NCI-H526 treated with DMSO at 0.1 percent for 48 hours (cell line): ENCODE measurements at places on chromosomes 16 and 17.

DNA sequence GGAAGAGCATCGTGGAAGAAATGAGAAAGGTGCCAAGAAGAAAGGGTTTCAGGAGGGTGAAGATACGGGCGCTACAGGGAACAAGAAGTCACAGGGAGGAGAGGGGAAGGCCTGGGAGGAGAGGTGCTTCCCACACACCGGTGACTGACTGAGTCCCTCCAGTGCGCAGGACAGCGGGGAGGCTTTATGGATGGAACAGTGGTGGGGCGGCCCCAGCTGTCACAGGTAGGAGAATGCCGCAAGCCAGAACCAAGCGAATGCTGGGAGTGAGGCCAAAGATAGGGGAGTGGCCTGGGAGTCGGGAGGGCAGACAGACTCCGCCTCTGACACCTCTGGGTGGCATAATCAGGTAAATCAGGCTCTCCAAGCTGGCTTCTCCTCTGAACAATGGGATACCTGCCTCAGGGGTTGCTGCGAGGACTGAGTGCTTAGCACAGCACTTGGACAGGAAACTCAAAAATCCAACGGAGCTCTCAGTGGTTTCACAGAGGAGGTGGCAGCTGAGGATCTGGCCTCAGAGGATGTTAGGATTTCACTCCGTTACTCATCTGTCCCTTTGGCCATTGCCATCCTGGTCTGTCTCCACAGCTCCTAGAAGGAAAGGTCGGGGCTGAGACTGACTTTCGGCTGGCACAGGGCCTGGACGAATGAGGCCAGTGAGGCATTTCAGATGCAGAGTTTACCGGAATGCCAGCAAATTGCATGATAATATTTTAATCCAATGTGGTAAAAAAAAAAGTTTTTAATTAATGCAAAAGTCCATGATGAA is 717 bp upstream of the CNP start:
- peak; percentile 85 for DNase-seq

GRCh38 chr17:13597723-13598347 is 3.9 kb downstream of the HS3ST3A1 start:
- no peak for DNase-seq

- DNase-seq: no peak
Measured at GRCh38 chr16:83118365-83118764, 491.6 kb downstream of the CDH13 start.

DNA sequence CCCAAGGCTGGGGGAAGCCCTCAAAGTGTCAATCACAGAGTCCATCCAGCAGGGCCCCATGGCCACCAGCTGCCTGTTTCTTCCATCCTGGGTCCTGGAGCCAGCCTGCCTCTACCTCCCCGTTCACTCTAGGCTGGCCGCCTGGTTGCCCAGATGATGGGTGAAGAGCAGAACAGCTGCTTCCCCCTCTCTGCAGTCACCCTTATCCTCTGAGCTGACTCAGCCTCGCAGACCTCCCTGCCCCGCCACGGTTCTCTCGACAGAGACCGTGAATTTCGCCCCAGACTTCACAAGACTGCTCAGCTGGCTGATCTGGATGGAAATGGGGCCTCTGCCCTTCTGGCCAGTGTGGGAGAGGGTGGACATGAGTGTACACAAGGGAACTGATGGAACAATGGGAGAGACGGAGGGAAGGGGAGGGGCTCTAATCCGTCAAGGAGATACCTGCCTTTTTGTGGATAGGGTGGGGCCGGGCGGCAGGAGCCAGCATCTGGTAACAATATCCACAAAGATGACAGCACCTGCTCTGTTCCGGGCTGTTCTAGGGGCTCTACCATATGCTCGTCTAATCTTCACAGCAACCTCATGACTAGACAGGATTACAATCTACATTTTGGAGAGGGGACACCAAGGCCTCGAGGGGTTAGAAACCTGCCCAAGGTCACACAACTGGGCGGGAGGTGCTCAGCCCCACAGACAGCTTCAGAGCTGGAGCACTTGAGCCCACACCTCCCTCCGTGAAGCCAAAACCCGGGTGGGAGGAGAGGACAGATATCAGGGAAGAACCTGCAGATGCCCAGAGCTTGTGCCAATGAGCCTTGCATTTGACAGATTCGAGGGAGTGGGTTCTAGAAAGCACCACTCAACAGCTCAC is 136.0 kb downstream of the SDK2 start:
- no peak for DNase-seq

- no peak for DNase-seq
Measured at GRCh38 chr16:19822533-19822932, 62.1 kb downstream of the GPRC5B start.

DNA sequence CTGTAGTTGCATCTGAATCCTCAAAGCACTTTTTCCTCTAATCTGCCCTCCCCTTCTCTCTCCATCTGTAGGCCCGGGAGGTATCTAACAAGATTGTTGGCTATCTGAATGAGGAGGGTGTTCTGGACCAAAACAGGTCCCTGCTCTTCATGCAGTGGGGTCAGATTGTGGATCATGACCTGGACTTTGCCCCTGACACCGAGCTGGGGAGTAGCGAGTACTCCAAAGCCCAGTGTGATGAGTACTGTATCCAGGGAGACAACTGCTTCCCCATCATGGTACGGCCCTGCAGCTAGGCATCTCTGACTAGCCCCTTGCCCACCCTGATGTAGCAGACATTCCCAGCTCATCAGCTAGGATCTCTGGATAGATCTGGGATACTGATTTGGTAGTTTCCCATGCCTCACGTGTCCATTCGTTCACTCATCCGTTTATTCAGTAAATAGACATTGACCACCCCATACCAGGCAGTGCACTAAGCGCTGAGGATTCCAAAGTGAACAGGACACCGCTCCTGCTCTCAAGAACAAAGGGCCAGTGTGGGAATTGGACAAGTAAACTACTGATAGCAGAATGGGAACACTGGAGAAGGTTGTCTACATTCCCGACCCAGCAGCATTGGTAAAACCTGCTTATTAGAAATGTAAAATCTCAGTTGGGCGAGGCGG is 12.1 kb downstream of the LPO start:
- no peak for DNase-seq
